ENCODE measurements at places on chromosomes 5 and 9. TPM values are rescaled to one million over a fixed set of nuclear protein-coding genes. Genes with fewer than 3 reads are reported as not detected.

Gene FBLL1
- total RNA-seq = 22.0 TPM

Gene SPINK5
- not detected for total RNA-seq

Gene OR13C4
- total RNA-seq = not detected

Gene PLAA
- 36.9 TPM for total RNA-seq

Gene NDFIP1
- 220 TPM for total RNA-seq

Gene ZFP37
- total RNA-seq = 7.4 TPM

Gene PAEP
- not detected for total RNA-seq

Gene LCN12
- 19.1 TPM for total RNA-seq

Gene CCDC192
- total RNA-seq = not detected

Gene ROPN1L
- total RNA-seq = 3.7 TPM

Gene DMRT3
- total RNA-seq = 2.9 TPM

Gene FAM153A
- 82.8 TPM for total RNA-seq

Gene TOR4A
- 0.91 TPM for total RNA-seq

Gene SH3RF2
- total RNA-seq = 3.4 TPM

- peak; percentile 60 for DNase-seq
These were observed 21.7 kb upstream of the NSD1 start for GRCh38 chr5:177111720-177112394.

- no peak for DNase-seq
These were observed 12.1 kb downstream of the MELK start for GRCh38 chr9:36584620-36585460.

DNA sequence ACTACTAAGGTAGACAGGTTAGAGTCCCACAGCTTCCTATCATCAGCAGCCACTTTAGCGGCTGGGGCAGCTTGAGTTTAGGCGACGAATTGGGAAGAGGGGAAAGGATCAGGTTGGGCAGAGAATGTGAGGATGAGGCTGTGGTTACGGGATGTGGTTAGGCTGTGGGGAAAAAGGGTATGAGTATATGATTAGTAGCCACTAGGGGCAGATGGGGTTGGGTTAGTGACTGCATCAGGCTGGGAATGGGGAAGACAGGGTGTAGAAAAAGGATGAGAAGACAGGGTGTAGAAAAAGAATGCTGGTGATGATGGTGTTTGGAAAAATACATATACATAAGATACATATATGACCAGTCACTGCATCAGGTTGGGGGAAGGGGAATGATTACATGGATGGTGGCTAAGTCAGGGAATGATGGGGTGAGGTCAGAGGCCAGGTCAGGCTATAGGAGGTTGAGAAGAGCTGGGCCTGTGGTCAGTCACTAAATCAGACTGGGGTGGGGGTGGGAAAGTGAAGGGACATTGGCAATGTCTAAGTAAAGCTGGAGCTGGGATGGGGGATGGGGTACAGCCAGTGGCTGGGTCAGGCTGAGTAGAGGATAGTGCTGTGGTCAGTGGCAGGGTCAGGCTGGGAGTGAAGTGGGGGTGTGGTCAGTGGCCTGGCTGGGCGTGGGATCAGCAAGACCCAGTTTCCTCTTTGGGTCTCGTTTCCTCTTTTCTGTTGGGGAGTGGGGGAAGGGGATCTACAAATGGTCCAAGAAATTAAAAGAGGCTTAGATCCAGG lies 2.1 kb downstream of the TLN1 start:
- peak; percentile 21 for DNase-seq

GRCh38 chr5:90843443-90843842 lies 284.8 kb downstream of the ADGRV1 start:
- no peak for DNase-seq

GRCh38 chr9:69546265-69546664 lies 125.9 kb downstream of the APBA1 start:
- DNase-seq = peak; percentile 24

DNA sequence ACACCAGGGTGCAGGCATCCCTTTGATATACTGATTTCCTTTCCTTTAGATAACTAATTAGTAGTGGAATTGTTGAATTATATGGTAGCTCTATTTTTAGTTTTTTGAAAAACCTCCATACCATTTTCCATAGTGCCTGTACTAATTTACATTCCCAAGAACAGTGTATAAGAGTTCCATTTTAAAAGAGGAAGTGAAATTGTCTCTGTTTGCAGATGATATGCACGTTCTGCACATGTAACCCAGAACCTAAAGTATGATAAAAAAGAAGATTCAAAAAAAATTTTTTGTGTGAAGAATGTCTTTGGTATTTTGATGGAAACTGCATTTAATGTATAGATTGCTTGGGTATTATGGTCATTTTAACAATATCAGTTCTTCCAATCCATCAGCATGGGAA lies 424.0 kb upstream of the CCNH start:
- DNase-seq = no peak

GRCh38 chr9:653856-654387 lies 187.6 kb upstream of the DMRT1 start:
- DNase-seq = no peak

DNA sequence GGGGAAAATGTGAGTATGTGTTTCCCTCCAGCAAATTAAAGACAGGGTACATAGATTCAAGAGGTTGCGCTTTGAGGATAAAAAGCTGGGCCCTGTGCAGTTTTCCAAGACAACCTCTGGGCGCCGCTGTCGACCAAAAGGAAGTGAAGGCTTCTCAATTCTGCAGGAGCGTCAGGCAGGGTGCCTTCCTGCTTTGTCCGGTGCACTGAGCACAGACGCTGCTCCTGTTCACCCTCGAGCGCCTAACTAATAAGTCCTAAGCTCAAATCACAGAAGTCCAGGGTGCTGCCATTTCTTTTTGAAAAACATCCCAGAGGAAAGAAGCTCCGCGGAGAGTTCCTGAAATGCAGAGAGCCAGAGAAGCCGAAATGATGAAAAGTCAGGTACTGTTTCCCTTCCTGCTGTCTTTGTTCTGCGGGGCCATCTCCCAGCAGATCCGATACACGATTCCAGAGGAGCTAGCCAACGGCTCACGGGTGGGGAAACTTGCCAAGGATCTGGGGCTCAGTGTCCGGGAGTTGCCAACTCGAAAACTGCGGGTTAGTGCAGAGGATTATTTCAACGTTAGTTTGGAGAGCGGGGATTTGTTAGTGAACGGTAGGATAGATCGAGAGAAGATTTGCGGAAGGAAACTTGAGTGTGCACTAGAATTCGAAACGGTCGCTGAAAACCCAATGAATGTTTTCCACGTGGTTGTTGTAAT lies at the start of gene PCDHGB1:
Gene PCDHGB1 (plus strand): TSS at position 183 of the 703 bp plus-strand sequence. CDS start 162 bp downstream, at position 345.
- no peak for DNase-seq

DNA sequence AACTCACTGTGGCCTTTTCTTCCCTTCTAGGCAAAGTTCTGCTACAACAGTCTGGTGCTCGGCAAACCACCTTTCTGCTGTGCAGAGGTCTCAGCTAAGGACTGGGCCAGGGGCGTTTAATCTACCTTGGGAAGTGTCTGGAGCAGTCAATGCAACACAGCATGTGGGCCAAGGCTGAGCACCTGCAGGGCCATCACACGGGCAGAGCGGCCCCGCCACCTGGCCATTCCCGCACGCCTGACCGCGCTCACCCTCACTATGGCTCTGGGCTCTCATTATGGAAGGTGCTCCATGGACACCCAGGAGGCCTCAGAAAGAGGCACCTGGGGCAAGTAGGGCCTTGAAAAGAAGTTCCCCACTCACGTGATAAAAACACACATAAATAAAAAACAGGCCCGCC lies 65.7 kb upstream of the TBC1D9B start:
- DNase-seq = no peak

- DNase-seq = no peak
These were observed 36.8 kb downstream of the FANCC start for GRCh38 chr9:95280745-95281144.

- DNase-seq = no peak
These were observed 63.3 kb upstream of the DAPK1 start for GRCh38 chr9:87434366-87434765.

- no peak for DNase-seq
These were observed 569.9 kb downstream of the RAB3C start for GRCh38 chr5:59152701-59153245.

- no peak for DNase-seq
These were observed 151.3 kb upstream of the TRPC7 start for GRCh38 chr5:136516637-136517036.

DNA sequence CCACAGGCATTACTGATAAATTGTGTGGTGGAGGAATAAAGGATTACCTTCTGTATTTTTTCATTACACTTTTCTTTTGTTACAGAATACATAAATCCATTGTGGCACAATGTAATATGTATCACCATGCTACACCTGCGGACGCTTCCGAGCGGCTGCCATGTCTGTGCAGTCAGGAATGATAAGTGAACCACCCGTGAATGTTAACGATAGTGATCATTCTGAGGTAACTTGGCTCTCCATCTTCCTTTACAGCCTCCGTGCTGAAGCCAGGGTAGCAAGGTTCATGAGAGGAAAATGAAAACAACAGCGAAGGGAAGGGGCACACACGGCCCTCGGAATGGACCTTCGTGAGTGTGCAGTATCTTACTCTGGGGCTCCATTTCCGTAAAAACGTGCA lies 161.2 kb downstream of the MAPKAP1 start:
- DNase-seq = no peak

- DNase-seq = no peak
These were observed 129.9 kb downstream of the TLE4 start for GRCh38 chr9:79701651-79702050.

DNA sequence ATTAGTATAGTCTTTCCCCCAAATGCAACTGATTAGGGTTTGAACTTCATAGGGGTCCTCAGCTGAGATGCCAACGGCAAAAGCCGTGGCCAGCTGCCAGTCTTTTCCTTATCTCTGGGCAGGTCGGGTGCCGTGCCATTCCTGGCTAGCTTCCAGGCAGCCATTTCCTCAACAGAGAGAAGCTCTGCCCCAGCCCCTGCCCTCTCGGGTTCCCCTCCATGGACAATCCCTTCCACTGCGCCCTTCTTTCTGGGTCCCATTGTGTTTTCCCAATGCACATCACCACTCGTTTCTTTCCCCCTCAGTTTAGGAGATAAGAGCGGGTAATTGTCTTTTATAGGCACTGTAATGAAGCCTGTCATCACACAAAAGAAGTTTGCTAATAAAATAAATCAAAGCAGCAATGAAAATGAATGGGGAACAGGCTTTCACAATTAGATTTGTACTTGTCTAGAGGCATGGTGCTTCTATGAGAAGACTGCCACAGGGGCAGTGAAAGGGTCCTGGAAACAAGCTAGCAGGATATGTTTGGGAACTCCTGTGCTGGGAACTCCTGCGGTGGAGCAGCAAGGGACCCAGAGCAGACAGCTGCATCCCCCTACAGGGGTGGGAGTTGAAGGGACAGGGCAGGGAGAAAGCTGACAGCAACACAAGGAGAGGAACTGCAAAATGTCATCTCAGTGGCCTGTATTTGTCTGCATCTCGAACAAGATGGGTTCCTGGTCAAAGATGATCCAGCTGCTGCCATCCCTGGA lies 48.0 kb upstream of the SAP30L start:
- DNase-seq = no peak

DNA sequence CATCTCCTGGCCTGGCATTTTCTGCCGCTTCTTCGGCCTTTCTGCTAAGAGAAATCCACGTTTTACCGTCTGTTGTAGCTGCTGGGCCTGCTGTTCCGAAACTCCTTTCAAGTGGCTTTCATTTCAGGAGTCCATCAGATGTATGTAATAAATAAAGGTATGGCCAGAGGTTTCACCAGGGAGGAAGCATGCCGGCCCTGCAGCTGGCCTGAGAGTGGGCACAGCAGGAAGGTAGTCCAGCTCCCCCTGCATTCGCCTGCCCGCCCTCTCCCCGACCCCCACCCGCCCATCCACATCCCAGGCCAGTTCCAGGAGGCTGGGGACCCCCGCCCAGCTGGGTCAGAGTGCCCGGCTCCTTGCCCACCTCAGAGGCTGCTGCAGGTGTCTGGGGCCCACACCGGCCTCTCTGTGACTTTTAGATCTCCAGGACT lies 46.4 kb upstream of the EXOC3 start:
- DNase-seq = no peak

DNA sequence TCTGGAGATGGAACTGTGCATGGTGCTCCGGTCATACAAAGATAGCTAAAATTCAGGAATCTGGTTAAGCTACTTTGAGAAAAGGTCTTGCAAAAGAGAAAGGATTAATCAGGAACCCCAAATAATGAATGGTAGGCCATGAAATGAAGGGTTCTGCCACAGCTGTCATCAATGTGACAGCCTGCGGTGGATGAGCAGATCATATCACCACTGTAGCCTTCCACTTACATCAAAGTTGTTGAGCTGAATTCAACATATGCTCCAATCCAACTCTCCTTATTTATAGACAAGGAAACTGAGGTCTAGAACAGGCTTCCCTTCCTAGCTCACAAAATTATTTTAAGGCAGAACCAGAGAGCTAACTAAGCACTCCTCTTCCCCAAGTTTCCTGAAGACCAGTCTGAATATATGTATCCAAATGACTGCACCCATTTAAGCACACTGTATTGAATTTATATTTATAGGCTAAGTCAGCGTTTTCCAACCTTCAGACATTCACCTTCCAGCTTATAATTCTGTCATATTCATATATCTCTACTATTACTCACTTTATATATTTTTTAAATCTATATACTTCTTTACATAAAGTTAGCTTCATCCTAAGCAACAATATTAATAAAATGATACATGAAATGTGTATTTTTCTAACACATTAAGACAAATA lies 13.9 kb upstream of the PTGER4 start:
- DNase-seq = no peak

DNA sequence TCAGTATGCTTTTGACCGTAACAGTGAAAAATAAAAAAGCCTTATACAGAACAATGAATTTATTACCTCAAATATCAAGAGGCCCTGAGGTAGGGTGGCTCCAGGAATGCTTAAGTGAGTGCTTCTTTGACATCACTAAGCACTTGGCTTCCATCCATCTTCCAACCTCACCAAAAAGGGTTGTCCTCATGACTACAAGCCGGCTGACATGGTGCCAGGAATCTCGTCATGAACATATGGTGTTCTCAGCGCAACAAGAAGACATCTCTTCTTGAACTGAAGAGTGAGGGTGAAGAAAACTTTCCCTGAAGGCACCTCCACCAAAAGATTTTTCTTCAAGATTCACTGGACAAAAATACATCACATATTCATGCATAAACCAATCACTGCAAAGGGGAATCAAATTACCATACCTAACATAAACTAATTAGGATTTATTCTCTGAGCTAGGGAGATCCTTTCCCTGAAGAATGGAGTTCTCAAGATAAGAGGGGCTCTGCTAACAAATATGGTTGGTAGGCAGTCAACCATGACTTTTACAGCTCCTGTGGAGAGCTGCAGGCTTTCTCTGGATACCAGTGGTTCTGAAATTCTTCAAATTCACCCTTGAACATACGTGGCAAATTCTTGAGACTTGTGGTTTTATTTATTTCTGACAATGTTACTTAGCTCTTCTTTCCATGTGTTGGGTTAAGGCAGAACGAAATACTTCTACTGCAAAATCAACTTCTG lies 49.5 kb downstream of the AGXT2 start:
- peak; percentile 47 for DNase-seq

- no peak for DNase-seq
These were observed 841 bp upstream of the NINJ1 start for GRCh38 chr9:93134740-93135444.

GRCh38 chr5:149776361-149777305 lies 46.5 kb downstream of the PPARGC1B start:
- no peak for DNase-seq

- no peak for DNase-seq
These were observed 164.4 kb downstream of the FOCAD start for GRCh38 chr9:20848490-20848889.
